ENCODE measurements at places on chromosomes 3 and 15. TPM values are rescaled to one million over a fixed set of nuclear protein-coding genes. Genes with fewer than 3 reads are reported as not detected.

GOLGA6A gene
- not detected for total RNA-seq

HTR3E gene
- not detected for total RNA-seq

SNX1 gene
- 29.2 TPM for total RNA-seq

ALCAM gene
- total RNA-seq: 13.4 TPM

PPARG gene
- total RNA-seq: 1.9 TPM

CSPG5 gene
- 0.10 TPM for total RNA-seq

HESX1 gene
- 0.52 TPM for total RNA-seq

RLBP1 gene
- not detected for total RNA-seq

MUC4 gene
- total RNA-seq: under 0.01 TPM

TTC21A gene
- 5.6 TPM for total RNA-seq

STIMATE gene
- 27.3 TPM for total RNA-seq

IL17RB gene
- 0.10 TPM for total RNA-seq

SMCO1 gene
- total RNA-seq: not detected

MOBP gene
- total RNA-seq: 0.10 TPM

C3orf20 gene
- 0.21 TPM for total RNA-seq

DZIP1L gene
- 0.21 TPM for total RNA-seq

UBA5 gene
- total RNA-seq: 18.7 TPM

LTF gene
- 0.52 TPM for total RNA-seq

CKMT1B gene
- not detected for total RNA-seq

POLR2H gene
- total RNA-seq: 19.0 TPM

CYP19A1 gene
- total RNA-seq: 0.31 TPM

GOLGA6B gene
- not detected for total RNA-seq

MORC1 gene
- total RNA-seq: 0.84 TPM

CHRD gene
- total RNA-seq: 0.31 TPM

Measured in mononuclear cell (primary cell).